ENCODE measurements at places on chromosomes 4 and X.

DNA sequence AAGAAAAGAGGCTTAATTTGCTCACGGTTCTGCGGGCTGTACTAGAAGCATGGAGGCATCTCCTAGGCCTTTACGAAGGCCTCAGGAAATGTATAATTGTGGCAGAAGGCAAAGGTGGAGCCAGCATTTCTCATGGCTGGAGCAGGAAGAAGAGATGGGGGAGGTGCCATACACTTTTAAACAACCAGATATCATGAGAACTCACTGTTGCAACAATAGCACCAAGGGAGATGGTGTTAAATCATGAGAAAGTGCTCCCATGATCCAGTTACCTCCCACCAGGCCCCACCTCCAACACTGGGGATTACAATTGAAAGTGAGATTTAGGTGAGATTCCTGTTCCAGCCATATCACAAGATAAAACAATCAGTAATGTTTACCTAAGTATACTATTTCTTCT, 45.5 kb downstream of the MTHFD2L start:
- DNase-seq, result no peak

DNA sequence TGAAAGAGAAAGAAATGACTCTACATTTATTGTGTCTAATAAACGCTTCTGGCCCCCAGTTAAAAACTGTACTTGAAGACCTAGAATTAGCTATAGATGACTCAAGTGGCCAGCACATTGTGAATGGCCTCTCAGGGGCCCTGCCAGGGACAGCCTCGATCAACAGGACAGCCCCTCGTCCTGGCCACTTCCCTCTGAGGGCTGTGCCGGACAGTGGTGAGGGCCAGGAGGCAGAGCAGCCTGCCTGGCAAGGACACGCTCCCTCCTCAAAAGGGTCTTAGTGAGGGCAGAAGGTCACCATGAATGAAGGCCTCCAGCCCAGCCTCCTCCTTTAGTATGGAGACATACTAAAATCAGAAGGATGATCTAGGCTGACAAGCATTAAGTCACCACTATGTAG, 16.5 kb downstream of the RNF212 start:
- DNase-seq, result no peak

GRCh38 chr4:98664959-98665358, 6.5 kb upstream of the TSPAN5 start:
- DNase-seq, result no peak

- no peak for DNase-seq
Measured at GRCh38 chr4:123520325-123520724, 123.7 kb downstream of the SPRY1 start.

GRCh38 chr4:189785257-189785656, 155.4 kb upstream of the FRG1 start:
- DNase-seq, result no peak

DNA sequence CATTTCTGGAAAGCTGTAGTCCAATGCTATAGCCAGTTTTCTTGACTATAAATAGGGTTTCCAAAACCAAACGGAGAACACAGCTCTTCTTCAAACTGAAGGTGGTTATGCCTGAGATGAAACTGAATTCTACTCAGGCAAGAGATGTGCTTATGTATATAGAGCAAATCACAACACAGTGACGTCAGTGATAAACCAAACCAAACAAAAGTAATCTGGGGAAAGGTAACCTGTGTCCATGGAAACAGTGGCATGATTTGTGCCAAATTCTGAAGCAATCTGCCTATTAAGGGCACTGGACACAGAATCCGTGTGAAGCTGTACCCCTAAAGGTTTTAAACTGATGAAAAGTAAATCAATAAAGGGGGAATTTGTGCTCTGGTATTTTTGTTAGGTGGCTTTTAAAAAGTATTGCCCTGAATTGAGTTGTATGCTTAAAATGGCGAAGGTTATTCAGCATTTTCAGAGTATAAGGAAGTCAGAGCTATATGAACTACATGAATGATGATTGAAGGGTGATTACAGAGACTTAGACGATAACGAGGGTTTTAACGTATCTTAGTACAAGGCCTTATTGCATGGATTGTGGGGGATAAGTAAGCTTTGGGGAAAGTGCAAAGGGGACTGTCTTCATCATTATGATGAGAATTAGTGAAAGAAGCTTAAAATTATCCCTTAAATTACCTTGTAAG, 38.6 kb downstream of the NPY5R start:
- no peak for DNase-seq

GRCh38 chr4:119823891-119824290, 195.3 kb upstream of the PDE5A start:
- DNase-seq, result no peak

GRCh38 chrX:112643721-112644120, 36.0 kb downstream of the LHFPL1 start:
- no peak for DNase-seq

GRCh38 chrX:24703185-24703494, 9.4 kb downstream of the POLA1 start:
- no peak for DNase-seq

DNA sequence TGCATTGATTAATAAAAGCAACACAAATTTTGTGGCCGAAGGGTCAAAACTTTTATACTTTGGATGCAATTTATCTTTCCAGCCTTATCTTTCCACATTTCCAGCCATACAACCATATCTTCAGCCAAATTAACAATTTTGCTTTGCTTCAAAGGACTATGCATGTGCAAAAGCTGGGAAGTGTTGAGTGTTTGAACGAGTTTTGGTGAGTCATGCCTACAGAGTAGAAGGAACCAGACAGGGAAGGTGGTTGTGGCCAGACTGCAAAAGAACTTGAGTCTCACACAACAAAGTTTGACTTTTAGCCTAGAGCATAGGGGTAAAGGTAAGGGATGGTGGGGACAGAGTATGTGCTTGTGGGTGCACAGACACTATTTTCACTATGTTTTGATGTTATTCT, 53.0 kb upstream of the GABRA2 start:
- DNase-seq, result no peak

DNA sequence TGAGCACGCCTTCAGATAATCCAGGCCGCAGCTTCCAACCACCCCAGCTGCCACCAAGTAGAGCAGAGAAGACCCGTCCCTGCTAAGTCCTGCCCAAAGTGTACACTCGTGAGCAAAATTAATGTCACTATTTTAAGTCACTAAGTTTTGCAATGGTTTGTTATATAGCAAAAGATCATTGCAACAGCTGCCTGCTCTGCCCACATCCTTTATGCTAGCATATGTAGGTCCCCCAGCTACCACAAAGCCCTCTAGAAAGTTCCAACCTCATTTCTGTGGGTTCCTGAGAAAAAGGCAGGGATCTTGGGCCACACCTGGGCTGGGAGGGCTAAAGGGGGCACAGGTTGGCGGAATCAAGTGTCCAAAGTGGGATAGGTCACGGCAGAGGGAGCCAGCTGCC, 346.9 kb downstream of the BCOR start:
- no peak for DNase-seq

DNA sequence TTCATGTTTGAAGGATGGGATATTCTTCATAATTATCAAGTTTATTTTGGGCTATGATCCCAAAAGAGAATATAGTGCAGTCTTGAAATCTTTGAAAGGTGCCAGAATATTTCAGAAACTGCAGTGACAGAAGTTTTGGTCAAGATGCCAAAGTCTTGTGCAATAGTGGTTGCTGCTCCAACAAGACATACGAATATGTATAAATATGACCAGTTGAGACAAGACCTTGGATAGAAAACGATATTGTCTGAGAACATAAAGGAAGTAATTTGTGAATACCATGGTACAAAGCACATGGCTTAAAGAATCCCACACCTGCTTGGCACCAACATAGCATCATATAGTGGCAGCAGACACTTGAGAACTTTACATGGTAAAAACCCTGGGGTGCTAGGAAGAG, 48.6 kb upstream of the AMELX start:
- DNase-seq, result no peak

GRCh38 chr4:6104541-6105130, 86.4 kb upstream of the C4orf50 start:
- no peak for DNase-seq

- DNase-seq, result no peak
Measured at GRCh38 chrX:45258731-45259402, 58.2 kb upstream of the DIPK2B start.

DNA sequence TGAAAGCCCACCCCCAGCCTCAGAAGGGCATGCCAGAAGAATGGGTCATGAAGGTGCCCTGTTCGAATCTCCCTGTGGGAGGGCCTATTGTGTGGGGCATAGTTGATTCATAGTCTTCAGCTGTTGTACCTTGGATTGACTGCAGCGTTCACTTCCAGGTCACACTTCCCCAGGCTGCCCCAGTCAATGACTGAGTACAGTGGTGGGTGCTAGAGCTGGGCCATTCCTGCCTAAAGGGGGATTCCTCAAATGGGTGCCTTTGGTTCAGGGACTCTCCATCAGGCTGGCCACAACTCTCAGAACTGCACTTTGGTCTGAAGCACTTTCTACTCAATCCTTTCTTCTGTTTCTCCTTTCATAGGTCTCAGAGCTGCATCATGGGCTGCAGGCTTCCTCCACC, 35.0 kb upstream of the RASGEF1B start:
- DNase-seq, result no peak

DNA sequence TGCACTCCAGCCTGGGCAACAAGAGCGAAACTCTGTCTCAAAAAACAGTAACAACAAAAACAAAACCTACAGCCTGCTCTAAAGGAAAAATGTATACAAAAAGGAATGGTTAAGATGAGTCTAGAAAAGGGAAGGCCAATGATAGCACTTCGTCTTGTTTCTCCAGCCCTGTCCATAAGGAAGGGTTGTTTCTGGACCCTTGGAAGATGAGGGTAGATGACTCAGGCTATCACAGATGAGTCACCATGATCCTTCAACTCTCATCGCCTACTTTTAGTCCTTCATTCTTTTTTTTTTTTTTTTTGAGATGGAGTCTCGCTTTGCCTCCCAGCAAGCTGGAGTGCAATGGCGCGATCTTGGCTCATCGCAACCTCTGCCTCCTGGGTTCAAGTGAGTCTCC, 8.8 kb downstream of the PLA2G12A start:
- no peak for DNase-seq

DNA sequence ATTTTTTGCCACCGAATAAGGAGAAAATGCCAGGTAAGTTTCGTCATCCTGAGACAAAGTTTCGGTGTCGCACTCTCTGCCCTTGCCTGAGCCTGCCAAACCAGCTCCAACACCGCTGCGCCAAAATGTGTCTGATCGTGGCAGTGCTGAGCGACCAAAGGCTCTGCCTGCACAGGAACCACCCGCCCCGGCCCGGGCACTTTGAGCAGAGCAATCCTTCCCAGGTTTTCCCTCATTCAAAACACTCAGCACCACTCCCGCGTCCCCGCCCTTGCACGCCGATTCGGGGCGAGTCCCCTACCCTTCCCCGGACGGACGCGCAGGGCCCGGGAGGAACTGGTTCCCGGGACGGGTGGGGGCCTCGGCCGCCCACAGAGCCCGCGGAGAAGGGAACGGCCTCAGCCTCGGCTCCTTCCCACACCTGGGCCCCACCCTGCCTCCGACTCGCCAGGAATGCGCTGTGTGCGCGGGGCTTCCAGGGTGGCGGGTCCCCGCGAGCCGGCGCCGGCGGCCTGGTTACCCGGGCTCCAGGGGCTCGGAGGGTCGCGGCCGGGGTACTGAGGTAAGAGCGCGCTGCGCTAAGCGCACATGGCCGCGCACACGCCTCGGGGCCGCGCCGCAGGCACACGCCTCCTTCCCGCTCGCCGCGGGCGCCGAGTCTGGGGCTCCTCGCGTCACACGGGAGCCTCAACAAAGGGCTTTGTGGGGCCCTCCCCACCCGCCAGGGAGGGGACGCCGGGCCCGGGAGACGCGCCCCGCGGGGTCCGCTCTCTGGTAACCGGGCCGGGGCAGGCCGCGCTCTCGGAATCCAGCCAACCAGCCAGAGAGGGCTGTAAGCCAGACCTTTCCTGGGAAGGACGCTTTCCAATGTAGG, at the start of gene C4orf36:
TSS of gene C4orf36 (minus strand) at position 661 of the 874 bp plus-strand sequence. CDS start 902 bp downstream, outside the sequence.
- peak; percentile 70 for DNase-seq

DNA sequence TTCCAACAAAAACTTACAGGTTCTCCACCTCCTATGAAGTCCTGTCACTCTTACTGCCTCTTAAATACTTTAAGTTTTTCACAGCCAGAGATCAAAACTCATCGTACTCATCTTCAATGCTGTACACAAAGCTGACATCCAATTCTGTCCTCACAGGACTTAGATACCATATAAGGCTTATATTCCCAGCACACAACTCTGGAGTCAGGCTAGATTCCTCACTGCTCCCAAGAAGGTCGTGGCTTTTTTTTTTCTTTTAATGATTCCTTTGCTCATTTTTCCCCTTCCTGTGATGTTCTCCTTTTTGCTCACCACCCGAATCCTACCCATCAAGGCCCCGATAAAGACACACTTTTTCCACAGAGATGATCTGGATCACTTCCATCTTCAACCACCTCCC, 914 bp downstream of the TRAPPC2 start:
- no peak for DNase-seq

All from neuronal stem cell (in vitro differentiated cells).